NCI-H1417 treated with DMSO at 0.1 percent for 48 hours (cell line): ENCODE measurements at places on chromosomes 4 and X.

GRCh38 chr4:23818097-23818885 is 71.6 kb downstream of the PPARGC1A start:
- DNase-seq = peak; percentile 95

- DNase-seq = no peak
Measured at GRCh38 chrX:47177079-47177478, 16.6 kb upstream of the UBA1 start.

GRCh38 chr4:106986486-106986885 is 49.6 kb downstream of the DKK2 start:
- DNase-seq = peak; percentile 86

GRCh38 chr4:147311956-147312355 is 168.9 kb upstream of the EDNRA start:
- no peak for DNase-seq

DNA sequence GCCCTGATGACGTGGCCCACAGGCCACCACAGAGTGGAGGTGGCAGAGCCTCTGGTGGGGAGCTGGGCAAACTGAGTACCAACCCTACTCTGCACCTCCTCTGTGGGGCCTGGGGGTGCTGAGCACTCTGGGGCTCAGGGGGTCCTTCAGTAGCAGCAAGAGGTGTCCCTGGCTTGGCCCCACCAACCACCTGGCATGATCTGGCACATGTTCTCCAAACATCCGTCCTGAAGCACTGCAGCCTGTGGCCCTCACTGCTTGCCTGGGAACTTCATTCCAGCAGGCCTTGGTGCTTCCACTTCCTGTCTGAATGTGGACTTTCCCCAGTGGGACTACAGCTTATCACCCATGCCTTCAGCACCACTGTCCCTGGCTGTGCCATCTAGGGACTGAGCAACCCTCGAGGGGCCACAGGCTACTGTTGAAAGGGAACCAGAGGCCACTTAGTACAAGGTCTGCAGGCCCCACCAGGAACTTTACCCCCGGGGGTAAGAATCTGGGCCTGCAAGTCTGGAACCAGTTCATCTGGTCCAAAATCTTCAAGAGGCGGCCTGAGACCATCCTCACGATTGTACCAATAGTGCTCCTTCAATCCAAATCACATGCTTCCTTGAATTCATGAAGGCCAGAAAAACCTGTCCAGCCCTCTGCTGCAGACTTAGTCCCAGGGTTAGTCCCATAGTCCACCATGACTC is 13.2 kb downstream of the TNIP2 start:
- no peak for DNase-seq

GRCh38 chr4:785332-786073 is 40.4 kb downstream of the CPLX1 start:
- no peak for DNase-seq

- no peak for DNase-seq
Measured at GRCh38 chrX:87425618-87426017, 92.0 kb upstream of the KLHL4 start.

GRCh38 chr4:175929932-175930331 is 117.9 kb upstream of the GPM6A start:
- no peak for DNase-seq

DNA sequence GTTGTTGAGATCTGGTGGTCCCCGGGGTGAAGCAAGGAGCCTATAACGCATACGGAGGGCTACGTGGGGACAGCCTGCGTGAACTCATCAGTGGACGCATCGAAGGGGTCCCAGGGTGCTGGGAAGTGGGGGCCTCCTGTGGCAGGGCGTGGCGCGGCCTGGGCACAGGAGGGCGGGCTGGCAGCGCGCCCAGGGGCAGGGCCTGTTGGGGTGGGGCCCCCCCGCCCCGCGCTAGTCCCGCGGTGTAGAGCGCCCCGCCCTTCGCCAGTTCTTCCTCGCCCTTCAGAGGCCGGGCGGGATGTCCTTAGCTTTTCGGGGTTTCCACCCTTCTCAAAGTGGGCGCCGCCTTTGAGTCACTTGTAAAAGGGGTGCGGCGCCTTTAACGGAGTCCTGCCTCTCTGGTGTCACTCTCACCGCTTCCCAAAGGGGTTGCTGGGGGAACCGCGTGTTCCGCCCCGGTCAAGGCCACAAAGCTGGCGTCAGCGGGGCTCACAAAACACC is 632 bp downstream of the PLP2 start:
- DNase-seq = no peak

DNA sequence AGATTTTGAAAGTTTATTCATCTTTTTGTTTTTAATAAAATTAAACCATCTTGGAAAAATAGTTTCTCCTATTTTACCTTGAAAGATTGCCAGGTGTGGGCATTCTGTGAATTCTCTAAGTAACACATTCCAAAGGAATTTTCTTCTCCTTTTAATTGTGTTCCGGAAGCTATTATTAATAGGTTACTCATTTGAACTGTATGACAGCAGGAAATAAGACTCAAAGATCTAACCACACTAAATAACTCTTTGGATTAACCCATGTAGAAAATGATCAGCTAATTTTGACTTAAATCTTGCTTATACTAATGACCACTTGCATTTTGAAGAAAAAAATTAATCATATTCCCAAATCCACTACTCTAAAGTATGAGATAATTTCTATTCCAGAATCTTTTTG is 17.6 kb upstream of the CCNI start:
- no peak for DNase-seq

GRCh38 chrX:18931972-18932371 is 51.9 kb downstream of the PHKA2 start:
- no peak for DNase-seq

DNA sequence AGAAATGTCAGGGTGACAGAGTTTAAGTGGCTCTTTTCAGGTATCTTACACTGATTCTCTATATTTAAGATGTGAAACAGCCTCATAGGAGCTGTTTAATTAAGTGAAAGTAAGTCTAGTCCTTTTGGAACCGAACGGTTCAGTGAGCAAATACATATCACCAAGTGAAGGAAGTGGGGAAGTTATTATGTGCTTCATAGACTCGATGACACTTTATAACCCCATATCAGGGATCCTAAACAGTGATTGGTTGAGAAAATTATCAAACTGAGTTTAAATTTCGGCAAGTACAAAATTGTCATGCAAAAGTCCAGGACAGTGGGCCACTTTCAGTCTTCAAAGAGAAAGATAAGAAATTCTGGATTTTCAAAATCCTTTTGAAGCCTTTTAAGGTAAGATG is at the start of gene DSPP:
Gene DSPP, plus strand, starts transcription at position 301 of the 400 bp plus-strand sequence. CDS start 2,380 bp downstream, outside the sequence.
- DNase-seq = no peak

DNA sequence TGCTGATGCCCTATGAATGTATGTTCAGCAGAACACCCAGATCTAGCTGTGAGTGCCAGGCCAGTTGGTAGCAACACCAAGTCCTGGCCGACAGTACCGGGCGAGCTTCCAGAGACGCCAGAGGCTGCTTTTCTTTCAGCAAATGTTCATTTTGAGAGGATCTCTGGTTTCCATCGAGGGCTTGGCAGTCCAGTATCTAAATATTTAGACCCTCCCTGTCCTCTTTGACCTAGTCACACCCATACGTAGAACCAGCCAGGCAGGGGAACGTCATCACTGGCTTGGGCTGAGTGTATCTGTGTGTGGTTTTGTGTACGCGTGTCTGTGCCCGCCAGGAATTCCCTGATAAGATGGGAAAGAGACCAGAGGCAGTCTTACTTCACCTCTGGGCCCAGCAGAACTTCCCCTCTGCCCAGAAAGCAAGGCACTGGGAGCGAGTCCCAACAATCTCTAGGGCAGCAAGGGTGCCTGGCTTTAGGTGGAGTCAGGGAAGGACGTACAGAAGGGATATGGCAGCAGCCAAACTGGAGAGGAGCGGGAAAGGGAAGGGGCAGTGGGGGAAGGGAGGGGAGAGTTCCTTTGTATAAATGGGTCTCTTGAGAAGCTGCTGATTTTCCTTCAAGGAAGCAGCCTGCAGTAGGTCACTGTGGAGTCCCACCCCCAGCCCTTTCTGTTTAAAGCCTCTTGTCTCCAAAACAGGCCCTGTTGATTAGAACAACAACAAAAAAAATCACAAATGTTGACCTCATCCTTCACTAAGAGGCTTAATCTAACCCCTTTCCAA is 15.0 kb upstream of the ELF4 start:
- no peak for DNase-seq

DNA sequence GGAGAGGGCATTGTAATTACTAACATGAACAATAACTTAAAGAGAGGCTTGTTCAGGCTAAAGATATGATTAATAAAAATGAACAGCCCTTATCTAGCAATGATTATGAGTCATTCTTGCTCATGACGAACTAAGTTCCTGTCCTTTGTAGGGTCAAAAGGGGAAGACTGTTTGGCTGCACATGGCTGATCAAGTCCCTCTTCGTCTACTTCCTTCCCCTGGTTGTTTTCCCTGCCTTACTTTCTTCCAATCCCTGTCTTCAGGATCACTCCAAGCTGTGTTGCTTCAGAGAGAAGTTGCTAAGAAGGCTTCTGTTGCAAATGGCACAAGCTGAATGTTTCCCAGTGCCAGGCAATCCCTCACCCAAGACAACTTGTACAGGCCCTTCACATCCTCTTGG is 115.0 kb upstream of the HS3ST1 start:
- no peak for DNase-seq

- DNase-seq = no peak
Measured at GRCh38 chrX:44317181-44317580, 26.3 kb downstream of the EFHC2 start.

GRCh38 chr4:53601251-53601764 is 10.0 kb upstream of the LNX1 start:
- DNase-seq = peak; percentile 11

DNA sequence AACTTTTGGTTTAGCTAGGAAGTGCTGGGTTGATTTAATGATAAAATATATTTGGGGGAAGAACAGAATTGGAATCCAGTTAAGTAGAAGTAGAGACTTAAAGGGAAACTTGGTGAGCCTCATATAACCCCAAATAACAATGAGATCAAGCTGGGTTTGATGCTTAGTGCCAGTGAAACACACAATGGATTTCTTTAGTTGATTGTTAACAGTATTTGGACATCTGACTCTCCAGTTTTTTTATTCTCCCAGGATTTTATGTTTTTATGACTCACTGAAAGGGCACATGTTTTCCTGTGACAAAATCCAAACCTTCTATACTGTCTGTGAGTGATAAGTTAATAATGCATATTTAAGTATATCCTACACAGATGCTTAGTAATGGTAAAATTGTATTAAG is 2.7 kb upstream of the NEUROG2 start:
- DNase-seq = no peak

DNA sequence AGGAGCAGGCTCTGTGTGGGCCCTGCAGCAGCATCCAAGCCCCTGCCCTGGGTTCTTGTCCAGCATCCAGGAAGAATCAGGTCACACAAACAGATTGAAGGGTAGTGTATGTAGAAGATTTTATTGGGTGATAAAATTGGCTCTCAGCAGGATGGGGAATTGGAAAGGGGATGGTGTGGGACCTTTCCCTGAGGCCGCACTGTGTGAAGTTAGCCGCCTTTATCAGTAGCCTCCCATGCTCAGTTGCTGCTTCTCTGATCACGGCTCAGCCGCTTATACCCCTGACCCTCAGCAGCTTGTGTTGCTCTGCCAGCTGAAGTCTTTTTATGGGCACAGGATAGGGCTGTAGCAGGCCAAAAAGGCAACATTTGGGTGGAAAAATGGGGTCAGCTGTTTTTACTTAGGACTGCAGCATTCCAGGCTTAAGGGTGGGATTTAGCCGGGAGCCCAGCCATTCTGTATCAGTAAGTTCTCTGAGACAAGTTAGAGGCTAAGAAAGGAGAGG is 35.2 kb upstream of the CCNG2 start:
- no peak for DNase-seq

- no peak for DNase-seq
Measured at GRCh38 chr4:52936729-52937128, 74.6 kb downstream of the RASL11B start.

DNA sequence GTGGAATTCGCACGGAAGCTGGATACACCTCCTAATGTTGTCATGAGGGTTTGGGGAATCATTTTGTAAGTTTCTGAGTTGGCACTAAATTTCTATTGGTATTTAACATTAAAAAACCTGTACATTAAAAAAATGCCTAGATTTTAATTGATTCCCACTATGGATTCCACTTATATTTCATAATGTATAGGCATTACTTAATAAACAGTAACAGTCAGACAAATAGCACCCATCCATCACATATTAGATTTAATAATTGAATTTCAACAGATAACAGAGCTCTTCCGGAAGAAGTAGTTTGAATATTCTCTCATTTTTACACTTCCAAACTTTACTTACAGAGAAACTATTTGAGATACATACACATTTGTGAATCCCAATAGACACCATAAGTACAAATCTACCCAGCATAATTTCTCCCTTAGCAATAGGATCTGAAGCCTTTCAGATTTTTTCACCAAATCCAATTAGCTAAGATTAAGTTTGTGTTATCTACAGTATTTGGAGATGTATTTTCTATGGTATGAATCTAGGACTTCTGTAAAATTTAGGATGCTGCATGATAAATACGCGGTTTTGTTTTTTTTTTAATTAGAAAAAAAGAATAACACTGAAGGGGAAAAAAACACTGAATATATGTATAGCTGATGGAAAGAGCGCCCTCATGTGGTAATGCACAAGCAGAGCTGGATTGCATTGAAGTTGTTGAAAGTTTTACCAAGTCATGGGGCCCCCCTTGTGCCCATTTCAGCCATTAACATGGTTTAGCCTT is 12.2 kb upstream of the ODAM start:
- no peak for DNase-seq

DNA sequence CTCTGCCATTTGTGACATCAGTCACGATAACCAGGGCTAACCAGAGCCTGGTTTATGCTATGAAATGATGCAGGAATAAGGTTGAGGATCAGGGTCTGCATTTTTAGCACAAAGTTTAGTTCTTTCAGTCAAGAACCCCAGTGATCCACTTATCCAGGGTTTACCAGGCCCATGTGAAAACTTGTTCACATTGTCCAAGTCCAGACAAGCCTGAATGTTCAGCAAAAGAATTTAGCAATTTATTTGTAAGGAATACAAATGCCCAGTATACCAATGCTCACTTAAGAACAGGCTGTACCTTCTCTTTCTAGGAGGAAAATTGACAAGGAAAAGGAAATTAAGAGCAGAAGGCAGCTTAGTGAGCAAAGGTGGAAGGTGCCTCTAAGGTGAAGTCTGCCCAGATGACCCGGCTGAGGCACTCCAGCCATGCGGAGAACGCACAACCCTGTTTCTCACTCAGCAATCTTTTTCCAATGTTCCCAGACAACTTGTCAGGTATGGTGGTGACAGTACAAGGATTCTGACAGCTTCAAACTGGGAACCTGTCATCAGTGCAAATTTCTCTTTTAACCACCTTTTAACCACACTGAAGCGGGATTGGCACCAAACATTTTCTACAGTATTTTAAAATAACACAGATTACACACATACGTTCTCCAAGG is 54.0 kb downstream of the TBC1D9 start:
- no peak for DNase-seq

GRCh38 chr4:43394976-43395375 is 502.5 kb downstream of the GRXCR1 start:
- no peak for DNase-seq

DNA sequence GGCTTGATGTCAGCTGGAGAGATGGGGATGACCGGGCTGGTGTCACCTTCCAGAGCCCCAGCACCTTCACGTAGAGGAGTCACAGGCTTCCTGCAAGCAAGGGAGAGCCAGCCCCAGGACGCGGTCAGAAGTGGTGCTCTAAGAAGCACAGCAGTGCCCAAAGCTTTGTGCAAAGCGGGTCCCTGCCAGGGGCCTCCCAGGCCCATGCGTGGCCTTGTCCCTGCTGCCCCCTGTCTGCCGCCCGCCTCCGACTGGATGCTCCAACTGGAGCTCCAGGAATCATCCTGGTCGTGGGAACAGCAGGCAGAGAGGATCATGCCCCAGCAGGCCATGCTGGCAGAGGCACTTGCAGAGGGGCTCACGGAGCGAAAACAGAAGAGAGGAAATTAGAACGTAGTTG is 40.1 kb upstream of the LRPAP1 start:
- DNase-seq = no peak
